Activated T-cell treated with anti-CD3 and anti-CD28 coated beads, Interleukin-2, amount 50 U/mL, for 72 hours (primary cell): ENCODE measurements at places on chromosomes 7 and 10.

- DNase-seq, result no peak
Observed at GRCh38 chr10:104293011-104293410, 24.0 kb downstream of the GSTO2 start.

- no peak for DNase-seq
Observed at GRCh38 chr7:84162125-84162524, 32.5 kb downstream of the SEMA3A start.

DNA sequence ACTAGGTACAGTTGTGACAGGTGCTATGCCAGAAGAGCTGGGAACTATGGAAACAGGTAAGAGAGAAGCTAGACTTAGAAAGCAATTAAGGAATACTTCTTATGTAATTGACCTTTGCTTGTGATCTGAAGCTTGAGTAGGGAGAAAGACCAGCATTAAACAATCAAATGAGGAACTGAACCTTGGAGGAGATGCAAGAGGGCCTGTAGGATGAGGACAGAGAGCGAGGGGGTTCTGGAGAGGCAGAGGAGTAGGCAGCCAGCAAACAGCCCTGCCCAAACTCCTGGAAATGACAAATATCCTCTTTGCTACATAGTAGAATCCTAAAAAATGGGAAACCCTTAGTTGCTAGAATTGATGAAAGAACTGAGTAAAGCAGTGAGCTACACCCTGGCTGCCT, 41.6 kb upstream of the FAM204A start:
- no peak for DNase-seq

DNA sequence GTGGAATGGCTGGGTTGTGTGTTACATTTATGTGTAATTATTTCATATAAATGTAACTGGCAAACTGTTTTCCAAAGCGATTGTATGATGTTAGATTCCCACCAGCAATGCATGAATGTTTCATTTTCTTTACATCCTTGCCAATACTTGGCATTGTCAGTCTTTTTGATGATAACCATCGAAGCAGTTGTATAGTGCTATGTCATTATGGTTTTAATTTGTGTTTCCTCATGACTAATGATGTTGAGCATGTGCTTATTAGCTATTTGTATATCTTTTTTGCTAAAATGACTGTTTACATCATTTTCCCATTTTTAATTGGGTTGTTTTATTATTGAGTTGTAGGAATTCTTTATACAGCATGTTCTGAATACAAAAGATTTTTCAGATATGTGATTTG, 22.3 kb downstream of the AHCYL2 start:
- DNase-seq, result no peak

GRCh38 chr7:135499818-135500217, 10.1 kb downstream of the CNOT4 start:
- no peak for DNase-seq

GRCh38 chr7:73577627-73578341, 595 bp downstream of the TBL2 start:
- no peak for DNase-seq

GRCh38 chr10:74328388-74328787, 177.4 kb downstream of the ADK start:
- no peak for DNase-seq

DNA sequence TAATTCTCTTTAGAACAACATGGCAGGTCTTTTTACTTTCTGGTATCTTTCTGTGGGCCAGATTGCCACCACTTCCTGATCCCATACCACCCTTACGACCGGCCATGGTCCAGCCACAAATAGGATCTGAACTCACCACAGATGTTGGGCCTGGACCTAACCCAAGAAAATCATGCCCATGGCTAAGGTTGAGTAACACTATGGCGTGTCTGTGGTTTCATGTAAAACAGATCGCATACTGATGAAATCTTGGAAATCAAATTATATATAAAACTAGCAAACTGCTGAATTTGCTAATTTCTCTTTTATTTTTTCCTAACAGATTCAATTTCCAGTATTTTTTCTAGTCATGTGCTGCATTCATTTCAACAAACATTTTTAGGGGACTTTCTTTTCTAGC, 77.2 kb downstream of the CH25H start:
- DNase-seq, result no peak

DNA sequence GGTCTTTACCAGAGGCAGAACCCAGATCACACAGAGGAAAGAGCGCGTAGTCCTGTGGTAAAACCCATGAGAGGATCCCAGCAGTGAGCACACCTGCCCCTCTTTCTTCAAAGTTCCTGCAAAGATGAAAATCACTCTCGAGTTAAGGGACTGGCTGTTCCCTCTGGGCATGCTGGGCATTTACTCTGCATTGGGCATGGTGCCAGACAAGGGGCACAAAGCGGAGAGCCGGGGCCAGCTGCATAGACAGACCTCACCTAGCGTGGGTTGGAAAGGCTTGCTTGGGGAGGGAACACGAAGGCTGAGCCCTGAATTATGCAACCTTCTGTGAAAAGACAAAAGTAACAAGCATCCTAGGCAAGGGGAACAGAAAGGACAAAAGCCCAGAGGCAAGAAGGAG, 120.0 kb upstream of the TCERG1L start:
- no peak for DNase-seq

DNA sequence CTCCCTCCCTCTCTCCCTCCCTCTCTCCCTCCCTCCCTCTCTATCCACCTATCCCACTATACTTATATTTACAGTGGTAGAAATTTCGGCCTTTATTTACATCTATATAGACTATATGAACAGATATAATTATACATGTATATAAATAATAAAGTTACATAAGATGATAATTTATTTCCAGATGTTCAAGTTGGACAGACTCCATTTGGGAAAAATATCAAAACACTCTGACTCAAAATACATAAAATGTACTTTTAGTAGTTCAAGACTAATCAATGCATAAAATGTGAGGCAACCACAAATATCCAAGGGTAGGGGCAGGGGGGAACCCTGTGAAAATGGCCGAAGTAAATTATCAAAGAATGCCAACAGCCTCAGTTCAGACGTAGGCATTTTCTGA, 203.0 kb downstream of the FANK1 start:
- DNase-seq, result no peak

- DNase-seq, result no peak
Observed at GRCh38 chr7:155798673-155799439, 13.4 kb downstream of the SHH start.

DNA sequence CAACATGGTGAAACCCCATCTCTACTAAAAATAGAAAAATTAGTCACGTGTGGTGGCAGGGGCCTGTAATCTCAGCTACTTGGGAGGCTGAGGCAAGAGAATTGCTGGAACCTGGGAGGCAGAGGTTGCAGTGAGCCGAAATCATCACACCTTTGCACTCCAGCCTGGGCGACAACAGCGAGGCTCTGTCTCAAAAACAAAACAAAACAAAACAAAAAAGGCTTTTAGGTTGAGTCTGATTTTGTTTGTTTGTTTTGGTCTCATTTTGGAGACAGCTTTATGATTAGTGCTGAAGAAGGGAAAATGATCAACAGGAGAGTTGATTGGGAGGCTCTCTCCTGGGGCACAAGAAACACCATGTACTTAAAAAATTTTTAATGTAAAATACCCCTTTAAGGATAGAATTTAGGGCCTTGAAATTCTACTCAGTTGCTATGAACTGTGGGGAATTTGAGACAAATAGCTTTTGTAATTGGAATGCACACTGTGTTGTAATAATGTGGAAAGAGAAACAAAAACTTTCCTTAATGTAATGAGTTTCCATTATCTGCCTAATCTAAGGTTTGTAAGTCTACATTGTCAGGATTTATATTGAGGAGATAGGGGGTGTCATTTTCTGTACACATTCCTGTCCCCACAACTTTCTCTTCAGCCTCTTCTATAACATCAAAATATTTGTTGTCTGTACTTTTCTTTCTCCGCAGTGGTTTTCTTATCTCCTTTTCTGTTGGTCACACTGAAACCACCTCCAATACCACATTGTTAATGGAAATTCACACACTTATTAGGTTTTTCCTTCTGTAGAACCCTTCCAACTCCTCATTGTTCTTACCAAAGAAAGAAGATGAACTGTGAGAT, 41.3 kb downstream of the ARID5B start:
- DNase-seq, result no peak

DNA sequence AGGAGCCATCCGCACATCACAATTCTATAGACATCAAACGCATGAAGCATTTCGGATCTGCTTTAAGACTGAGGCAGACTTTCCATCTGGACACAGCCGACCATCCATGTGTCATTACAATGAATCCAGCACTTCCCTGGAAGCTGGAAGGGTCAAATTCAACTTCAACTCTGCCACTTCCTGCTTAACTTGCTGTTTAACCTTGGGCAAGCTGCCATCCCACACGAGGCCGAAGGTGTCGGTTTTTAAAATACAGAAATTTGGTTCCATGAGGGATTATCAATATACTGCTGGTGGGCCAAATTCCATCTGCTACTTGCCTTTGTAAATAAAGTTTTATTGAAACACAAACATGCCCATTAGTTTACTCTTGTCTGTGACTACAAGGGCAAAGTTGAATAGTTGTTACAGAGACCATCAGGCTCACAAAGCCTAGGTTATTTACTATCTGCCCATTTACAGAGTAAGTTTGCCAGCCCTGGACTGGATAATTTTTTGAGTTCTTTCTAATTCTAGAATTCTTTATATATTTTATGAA, 134.6 kb downstream of the FAM204A start:
- no peak for DNase-seq

GRCh38 chr10:112880633-112881530, 69.2 kb upstream of the TCF7L2 start:
- no peak for DNase-seq

GRCh38 chr10:112738606-112739591, 211.1 kb upstream of the TCF7L2 start:
- DNase-seq, result no peak

GRCh38 chr7:29100924-29101323, 45.4 kb downstream of the CPVL start:
- no peak for DNase-seq

GRCh38 chr7:45982132-45982531, 61.1 kb upstream of the IGFBP3 start:
- DNase-seq, result no peak

DNA sequence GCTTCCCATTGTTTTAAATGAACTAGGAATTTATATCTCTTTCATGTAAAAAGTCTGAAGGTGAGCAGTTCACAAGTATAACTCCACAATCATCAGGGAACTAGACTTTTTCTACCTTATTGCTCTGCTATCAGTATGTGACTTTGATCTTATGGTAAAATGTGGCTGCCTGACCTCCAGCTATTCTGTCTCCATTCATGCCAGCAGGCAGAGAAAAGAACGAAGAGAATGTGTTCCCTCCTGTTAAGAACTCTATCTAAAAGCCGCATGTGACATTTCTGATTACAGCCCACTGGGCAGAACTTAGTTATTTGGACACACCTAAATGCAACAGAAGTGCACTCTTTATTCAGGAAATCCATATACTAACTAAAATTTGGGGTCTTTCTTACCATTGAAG, 102.8 kb upstream of the MBL2 start:
- DNase-seq, result no peak

- no peak for DNase-seq
Observed at GRCh38 chr7:25569765-25570164, 341.5 kb upstream of the NPVF start.

DNA sequence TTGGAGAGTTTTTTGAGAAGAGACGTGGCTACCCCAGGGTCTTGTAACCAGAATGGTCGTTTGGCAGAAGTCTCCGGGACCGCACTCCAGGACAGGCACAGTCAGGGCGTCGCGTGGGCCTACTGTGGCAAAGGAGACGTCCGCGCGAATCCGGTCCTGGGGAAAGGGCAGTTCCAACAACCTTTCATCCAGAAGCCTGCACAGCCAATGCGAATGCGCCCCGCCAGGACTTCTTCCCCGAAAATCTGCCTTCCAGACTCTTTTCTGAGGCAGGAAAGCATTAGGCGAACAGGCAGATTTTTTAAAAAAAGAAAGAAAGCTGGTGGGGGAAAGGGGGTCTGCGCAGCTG, 2.0 kb downstream of the HPSE2 start:
- no peak for DNase-seq

GRCh38 chr10:113094114-113094486, 144.1 kb downstream of the TCF7L2 start:
- DNase-seq, result no peak

DNA sequence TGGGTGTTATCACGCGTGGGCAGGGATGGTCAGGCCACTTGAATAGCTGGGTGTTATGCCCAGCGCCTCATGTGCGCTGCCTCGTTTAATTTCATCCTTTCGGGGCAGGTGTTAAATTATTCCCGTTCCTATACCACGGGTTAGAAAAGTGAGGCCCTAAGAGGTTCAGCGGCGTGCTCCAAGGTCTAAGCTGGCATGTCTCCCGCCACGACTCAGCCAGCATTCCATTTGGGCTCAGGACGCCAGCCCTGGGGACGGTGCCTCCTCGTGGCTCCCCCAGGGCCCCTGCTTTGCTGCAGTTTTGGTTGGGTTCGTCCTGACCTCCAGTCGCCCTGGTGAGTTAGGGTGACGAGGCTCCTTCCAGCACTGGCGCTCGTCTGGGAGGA, 124.5 kb downstream of the TRRAP start:
- DNase-seq, result no peak

GRCh38 chr7:39153647-39154046, 175.9 kb downstream of the POU6F2 start:
- DNase-seq, result no peak

GRCh38 chr10:103781329-103782061, 73.9 kb downstream of the SH3PXD2A start:
- DNase-seq, result no peak

GRCh38 chr7:88020953-88021665, 87.1 kb downstream of the ADAM22 start:
- DNase-seq, result no peak

- no peak for DNase-seq
Observed at GRCh38 chr7:55296070-55296469, 69.1 kb upstream of the LANCL2 start.

DNA sequence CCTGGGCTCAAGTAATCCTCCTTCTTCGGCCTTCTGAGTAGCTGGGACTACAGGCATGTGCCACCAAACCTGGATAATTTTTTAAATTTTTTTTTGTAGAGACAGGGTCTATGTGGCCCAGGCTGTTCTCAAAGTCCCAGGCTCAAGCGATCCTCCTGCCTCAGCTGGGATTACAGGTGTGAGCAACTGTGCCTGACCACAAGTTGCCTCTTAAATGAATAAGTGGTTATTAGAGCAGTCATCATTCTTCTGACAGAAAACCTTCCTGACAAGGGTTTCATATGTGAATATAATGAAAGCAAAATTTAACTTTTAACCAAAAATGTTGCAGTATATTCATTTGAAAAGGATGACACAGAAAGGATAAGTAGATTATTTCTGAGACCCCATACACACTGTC, 532.5 kb downstream of the GRM8 start:
- DNase-seq, result no peak

GRCh38 chr10:116826803-116827202, 22.5 kb upstream of the ENO4 start:
- no peak for DNase-seq

- no peak for DNase-seq
Observed at GRCh38 chr10:98453729-98454128, 7.0 kb upstream of the HPS1 start.

DNA sequence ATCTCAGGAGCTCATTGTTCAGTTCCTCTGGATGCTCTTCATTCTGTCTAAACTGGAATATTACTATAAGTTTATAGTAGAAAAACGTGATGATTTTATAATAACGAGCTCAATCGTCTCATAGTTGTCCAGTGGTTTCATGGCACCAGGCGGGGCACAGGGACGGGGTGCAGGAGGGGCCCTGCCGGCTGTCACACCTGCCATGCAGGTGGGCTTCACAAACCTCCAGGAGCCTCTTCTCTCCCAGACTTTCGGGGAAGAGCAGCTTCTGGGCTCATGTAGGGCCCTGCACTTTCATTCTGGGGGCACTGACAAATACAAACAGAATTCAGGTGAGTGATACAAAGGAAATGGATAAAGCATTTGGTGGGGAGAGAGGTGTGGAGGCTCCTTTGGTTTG, 146.9 kb upstream of the KLF6 start:
- no peak for DNase-seq

- no peak for DNase-seq
Observed at GRCh38 chr7:85521108-85521694, 334.3 kb upstream of the SEMA3D start.
